Chondrocyte (in vitro differentiated cells): ENCODE measurements at places on chromosomes 3 and 15.

- H3K36me3 ChIP-seq = no peaks in the 10 kb centered on the region
- no peak overlapping the region for H3K4me3 ChIP-seq
- H3K27ac ChIP-seq = peak overlapping the region; percentile 67
- H3K4me1 ChIP-seq = peaks cover 29% of the 10 kb centered on the region
These were observed 6.9 kb downstream of the NIPA2 start for GRCh38 chr15:22845289-22845900.

GRCh38 chr3:32106929-32107362 is 526 bp downstream of the GPD1L start:
- H3K27me3 ChIP-seq = no peaks in the 10 kb centered on the region
- H3K4me3 ChIP-seq = peak overlapping the region; percentile 80
- no peak for DNase-seq
- peaks cover 24% of the 10 kb centered on the region for H3K4me1 ChIP-seq
- peaks cover 7% of the 10 kb centered on the region for H3K36me3 ChIP-seq
- no peak overlapping the region for H3K27ac ChIP-seq

DNA sequence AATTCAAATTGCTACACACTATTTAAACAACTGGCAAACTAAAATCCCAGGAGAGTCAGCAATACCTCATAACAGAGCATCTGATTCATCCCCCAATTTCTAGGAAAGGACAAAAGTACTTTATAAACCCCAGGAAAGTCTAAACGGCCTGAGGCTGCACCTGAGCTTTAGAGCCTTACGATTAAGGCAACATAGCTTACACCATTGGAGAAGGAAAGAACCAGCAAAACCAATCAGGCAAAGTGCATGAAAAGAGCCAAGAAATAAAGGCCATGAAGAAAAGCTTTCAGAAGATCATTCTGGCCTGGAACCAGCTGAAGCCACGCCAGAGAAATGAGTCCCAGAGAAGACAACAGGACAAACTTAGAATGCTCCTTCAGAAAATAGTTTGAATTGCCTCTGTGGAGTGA is 48.1 kb downstream of the PTPN9 start:
- peak overlapping the region; percentile 47 for H3K27ac ChIP-seq
- peaks cover 9% of the 10 kb centered on the region for H3K36me3 ChIP-seq
- no peak for DNase-seq
- H3K4me1 ChIP-seq = peaks cover 46% of the 10 kb centered on the region
- no peak overlapping the region for H3K4me3 ChIP-seq
- H3K27me3 ChIP-seq = no peaks in the 10 kb centered on the region

- no peak for DNase-seq
- H3K4me3 ChIP-seq = no peak overlapping the region
- H3K4me1 ChIP-seq = no peaks in the 10 kb centered on the region
- H3K36me3 ChIP-seq = no peaks in the 10 kb centered on the region
These were observed 261.0 kb downstream of the MFSD1 start for GRCh38 chr3:159062734-159063410.

- peaks cover 17% of the 10 kb centered on the region for H3K27me3 ChIP-seq
- peaks cover 38% of the 10 kb centered on the region for H3K4me1 ChIP-seq
- H3K4me3 ChIP-seq = no peak overlapping the region
- no peaks in the 10 kb centered on the region for H3K36me3 ChIP-seq
- no peak for DNase-seq
These were observed 8.7 kb downstream of the KBTBD13 start for GRCh38 chr15:65085207-65085753.

GRCh38 chr3:171055336-171056178 is 29.0 kb upstream of the SLC2A2 start:
- no peaks in the 10 kb centered on the region for H3K36me3 ChIP-seq
- DNase-seq = no peak
- H3K4me1 ChIP-seq = no peaks in the 10 kb centered on the region
- no peaks in the 10 kb centered on the region for H3K27me3 ChIP-seq
- H3K27ac ChIP-seq = peak overlapping the region; percentile 57
- H3K4me3 ChIP-seq = no peak overlapping the region

- DNase-seq = no peak
- H3K4me1 ChIP-seq = peaks cover 54% of the 10 kb centered on the region
- H3K36me3 ChIP-seq = no peaks in the 10 kb centered on the region
- H3K27ac ChIP-seq = peak overlapping the region; percentile 86
These were observed 596 bp upstream of the LIMD1 start for GRCh38 chr3:45593708-45594601.

DNA sequence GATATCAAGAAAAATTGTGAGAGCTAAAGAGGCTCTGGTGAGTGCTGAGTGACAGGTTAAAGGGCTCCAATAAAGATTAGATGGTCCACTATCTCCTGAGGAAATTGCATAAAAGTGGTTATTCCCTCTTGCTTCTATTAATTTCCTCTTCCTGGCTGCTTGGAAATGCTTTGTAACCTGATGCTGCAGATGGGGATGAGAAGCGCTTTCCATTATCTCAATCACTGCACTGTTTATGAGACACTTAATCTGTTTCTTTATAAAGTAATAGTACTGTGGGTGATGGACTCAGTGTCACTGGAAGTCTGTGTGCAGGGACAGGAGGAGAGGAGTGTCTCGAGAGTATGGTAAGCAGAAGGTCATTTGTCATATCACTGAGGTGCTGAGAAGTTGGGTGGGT is 305.3 kb downstream of the EPHB1 start:
- H3K4me1 ChIP-seq = no peaks in the 10 kb centered on the region
- no peak overlapping the region for H3K4me3 ChIP-seq
- H3K36me3 ChIP-seq = no peaks in the 10 kb centered on the region
- H3K27me3 ChIP-seq = peaks cover 2% of the 10 kb centered on the region
- H3K27ac ChIP-seq = no peak overlapping the region
- no peak for DNase-seq

DNA sequence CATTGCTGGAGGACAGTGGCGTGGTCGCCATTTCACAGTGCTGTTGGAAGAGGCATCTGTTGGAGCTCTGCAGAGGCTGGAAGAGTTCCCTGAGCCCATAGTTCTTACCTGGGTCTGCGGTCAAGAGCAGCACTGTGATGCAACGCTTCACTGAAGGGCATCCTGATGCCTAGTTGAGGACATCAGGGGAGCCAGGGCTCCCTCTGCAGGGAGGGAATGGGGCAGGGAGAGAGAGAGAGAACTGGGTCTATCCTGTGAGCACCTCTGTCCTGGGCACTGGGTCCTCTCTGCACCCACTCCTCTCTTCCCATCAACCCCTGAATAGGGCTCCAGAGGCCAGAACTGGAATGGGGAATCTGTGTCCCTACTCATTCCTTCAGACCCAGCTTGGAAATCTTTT is 23.9 kb upstream of the MOBP start:
- H3K4me3 ChIP-seq = no peak overlapping the region
- H3K27ac ChIP-seq = no peak overlapping the region
- H3K4me1 ChIP-seq = peaks cover 4% of the 10 kb centered on the region
- H3K36me3 ChIP-seq = no peaks in the 10 kb centered on the region
- H3K27me3 ChIP-seq = peaks cover 16% of the 10 kb centered on the region
